ENCODE measurements at places on chromosomes 11 and 22.

- DNase-seq, result no peak
Observed at GRCh38 chr11:92154110-92154509, 70.5 kb upstream of the FAT3 start.

DNA sequence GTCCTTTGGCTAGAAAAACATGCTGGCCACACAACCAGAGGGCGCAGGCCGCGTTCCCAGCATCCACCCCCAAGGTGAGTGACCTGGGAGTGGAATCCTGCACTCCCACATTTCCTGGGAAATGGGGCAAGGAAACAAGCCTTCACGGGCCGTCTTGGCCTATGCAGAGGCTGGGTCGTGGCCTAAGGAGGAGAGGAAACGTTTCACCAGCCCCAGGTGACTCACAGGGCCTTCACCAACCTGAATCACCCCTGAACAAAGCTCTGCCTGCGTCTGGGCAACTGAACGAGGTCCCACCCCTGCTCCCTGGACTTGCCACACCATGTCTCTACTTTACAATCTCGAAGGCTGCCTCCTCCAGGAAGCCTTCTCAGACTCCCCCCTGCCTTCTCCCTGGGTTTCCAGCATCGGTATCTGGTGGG, 13.2 kb downstream of the MYH9 start:
- no peak for DNase-seq

DNA sequence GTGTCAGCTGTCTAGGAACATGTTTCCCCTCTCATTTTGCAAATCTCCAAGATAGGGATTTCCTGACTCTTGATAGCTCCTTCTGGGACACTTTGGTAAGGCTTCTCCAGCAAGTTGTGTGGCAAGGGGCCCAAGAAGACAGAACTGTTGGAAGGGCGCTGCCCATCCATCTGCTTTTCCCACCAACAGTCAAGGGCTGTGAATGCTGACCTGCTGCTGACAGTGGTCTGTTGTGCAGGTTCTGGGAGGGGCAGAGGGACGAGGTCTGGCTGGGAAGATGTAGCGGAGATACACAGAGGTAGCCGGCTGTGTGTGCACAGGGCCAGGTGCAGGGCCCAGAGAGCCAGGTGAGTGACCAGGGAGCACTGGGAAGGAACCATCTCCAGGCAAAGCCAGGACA, 12.2 kb downstream of the BCR start:
- DNase-seq, result no peak

GRCh38 chr22:43152357-43153071, 1.2 kb downstream of the TSPO start:
- peak; percentile 72 for DNase-seq

DNA sequence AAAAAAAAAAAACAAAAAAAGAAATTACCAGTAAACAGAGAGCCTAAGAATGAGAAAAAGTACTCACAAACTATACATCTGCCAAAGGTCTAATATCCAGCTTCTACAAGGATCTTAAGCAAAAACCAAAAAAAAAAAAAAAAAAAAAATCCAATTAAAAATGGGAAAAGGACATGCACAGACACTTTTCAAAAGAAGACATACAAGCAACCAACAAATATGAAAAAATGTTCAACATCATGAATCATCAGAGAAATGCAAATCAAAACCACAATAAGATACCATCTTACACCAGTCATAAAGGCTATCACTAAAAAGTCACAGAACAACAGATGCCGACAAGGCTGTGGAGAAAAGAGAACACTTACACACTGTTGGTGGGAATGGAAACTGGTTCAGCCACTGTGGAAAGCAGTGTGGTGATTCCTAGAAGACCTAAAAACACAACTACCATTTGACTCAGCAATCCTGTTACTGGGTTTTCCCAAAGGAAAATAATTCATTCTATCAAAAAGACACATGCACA, 18.3 kb downstream of the MS4A6A start:
- no peak for DNase-seq

- no peak for DNase-seq
Observed at GRCh38 chr11:106276859-106277436, 199.5 kb downstream of the AASDHPPT start.

DNA sequence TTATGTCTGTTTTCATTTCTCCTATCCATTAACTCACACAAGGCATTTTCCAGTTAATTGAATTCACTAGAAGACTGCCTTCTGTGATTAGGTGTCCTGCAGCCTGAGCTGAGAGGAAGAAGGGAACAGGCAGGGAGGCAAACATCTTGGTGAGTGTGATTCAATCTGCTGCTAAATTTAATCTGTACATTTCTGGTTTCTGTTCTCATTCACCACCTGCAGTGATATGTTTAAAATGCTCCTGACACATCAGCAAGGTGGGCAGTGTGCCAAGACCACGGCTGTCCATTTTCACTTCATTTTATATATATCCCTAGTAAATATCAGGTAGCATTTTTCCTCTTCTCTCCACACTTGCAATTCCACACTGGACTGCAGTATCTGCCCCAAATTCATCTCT, 416.5 kb downstream of the TMEM135 start:
- no peak for DNase-seq

DNA sequence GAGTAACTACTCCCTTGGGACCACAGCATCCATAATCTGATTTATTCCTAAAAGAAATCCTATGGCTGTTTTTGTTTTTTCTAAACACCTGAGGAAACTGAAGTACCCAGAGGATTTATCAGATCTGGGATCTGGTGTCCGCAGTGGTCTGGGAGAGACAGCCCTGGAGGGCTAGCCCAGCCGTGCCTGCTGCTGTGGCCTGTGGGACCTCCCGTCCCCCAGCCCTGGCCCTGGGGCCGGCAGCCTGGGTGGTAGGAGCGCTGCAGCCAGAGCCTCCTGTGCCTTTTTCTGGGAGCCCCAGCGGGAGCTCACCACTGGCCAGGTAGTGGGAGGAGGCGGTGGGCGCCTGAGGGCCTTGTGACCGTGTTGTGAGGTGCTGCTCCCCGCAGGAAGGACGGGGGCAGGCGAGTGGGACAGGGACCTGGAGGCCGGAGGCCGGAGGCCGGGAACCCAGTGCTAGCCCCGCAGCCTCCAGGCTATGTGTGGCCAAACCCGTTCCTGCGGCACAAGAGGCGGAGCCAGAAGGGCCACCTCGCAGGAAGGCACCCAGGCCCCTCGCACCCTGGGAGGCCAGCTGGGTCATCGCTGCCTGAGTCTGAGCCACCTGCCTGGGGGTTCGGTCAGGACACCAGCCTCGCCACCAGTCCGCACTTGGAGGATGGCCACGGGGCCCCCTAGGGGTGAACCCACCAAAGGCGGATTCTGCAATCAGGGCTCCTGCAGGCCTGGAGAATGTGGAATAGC, 18.2 kb upstream of the C11orf96 start:
- DNase-seq, result no peak
